Mucosa of descending colon (tissue), 3 donors: ENCODE measurements at places on chromosomes 16 and 17. TPM values are rescaled to one million over a fixed set of nuclear protein-coding genes. Genes with fewer than 3 reads are reported as not detected.

The PTGES3L gene
- 4.4 TPM for total RNA-seq

The KIAA0513 gene
- total RNA-seq: 36.5 TPM

The SMIM22 gene
- total RNA-seq: 573 TPM

The CTRB1 gene
- total RNA-seq: 0.67 TPM

The AIPL1 gene
- total RNA-seq: not detected
